BJ (cell line): ENCODE measurements at places on chromosomes 16 and 17. TPM values are rescaled to one million over a fixed set of nuclear protein-coding genes. Genes with fewer than 3 reads are reported as not detected.

DNA sequence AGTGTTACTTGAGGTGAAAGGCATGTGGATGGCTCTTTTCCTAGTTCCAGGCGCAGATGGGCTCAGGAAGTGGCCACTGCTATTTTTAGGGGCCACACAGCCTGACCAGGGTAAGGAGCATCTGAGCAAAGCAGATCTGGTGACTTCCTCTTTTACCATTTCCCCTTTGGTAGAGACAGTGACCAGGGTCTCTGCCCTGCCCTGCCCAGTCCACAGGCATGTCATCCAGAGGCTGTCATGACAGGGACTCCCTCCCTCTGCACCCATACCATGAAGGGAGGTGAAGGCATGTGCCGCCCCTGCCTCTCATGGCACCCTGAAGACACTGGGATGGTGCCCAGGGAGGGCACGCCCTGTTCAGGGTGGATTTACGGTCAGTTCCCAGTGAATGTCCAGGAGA, 2.2 kb downstream of the PLA2G15 start:
- DNase-seq = no peak

The ATP2C2 gene
- polyA plus RNA-seq = not detected in 2 replicates

DNA sequence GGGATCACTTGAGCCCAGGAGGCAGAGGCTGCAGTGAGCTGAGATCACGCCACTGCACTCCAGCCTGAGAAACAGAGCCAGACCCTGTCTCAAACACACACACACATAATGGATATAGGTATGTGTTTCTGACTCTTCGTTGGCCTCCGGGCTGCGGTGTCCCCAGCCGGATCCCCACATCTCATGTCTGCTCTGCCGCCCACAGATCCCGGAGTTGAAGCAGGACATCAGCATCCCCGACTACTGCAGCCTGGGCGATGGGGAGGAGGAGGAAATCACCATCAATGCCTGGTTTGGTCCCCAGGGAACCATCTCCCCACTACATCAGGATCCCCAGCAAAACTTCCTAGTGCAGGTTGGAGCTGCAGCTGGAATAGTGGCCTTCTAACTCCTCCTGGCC, 15.4 kb downstream of the KDM8 start:
- no peak for DNase-seq

The SLC38A8 gene
- not detected in 2 replicates for polyA plus RNA-seq

The CBFA2T3 gene
- not detected in 2 replicates for polyA plus RNA-seq

The TEX19 gene
- polyA plus RNA-seq = 0.06 TPM in 1 of 2 replicates, not detected in the other

- DNase-seq = no peak
These were observed 18.3 kb upstream of the HAS3 start for GRCh38 chr16:69087161-69087581.

GRCh38 chr16:81808933-81809480, 29.9 kb downstream of the PLCG2 start:
- DNase-seq = no peak

DNA sequence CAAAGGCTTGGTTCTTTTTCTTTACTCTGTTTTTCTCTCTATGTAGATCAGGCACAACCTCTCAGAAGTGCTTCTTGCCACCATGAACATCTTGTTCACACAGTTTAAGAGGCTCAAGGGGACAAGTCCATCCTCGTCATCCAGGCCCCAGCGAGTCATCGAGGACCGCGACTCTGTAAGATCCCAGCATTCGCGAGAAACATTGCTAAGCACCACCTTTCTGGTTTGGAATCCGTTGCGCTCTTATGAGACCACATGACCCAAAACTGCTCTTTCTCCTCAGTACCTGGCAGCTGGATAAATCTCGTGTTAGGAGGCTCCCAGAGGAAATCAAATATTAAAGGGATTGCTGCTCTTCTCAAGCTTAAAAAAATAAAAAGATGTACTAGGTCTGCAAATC, 23.3 kb upstream of the SLC12A3 start:
- DNase-seq = no peak

DNA sequence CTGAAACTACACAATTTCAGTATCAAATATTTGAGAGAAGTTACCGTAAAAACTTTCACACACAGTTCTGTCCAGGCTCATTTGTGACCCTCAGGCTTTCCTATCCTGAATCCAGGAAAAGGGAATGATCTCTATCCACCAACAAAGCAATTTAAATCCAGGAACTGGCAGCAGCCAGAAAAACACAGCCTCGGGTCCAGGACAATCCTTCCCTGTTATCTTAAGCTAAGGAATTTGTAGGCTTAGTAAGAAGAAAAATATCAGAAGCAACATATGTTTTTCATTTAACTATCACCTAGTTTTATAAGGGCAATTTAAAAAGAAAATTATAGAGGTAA, 47.1 kb downstream of the TEX2 start:
- DNase-seq = peak; percentile 45

- DNase-seq = no peak
These were observed 126.8 kb upstream of the PSMD7 start for GRCh38 chr16:74169687-74170376.

DNA sequence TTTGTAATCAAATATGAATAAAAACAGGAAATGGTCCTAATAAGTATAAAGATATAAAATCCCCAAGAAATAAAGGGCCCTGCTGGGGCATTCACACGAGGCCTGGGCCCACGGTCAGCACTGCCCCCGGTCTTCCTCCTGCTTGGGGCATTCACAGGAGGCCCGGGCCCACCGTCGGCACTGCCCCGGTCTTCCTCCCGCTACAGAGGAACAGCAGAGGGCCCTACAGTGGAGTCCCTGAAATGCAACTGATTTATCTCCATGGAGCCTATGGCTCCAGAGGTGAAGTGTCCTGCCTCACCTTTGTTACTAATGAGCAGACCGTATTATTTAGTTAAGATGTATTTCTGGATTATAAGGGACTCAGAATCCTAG, 46.5 kb downstream of the MAP1LC3B start:
- no peak for DNase-seq

DNA sequence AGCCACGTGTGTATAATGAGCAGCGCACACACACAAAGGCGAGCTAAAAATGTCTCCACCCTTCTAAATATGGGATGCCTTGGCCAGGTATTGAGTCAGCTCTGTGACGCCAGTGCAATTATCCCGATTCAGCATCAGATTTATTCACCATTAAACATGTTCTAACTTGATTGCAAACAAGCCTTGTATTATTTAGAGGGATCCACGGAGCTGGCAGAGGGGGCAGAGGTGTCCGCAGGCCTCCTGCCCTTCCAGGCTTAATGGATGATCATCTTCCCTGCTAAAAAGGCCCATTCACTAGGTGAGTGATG, 591.7 kb downstream of the MAF start:
- DNase-seq = no peak

DNA sequence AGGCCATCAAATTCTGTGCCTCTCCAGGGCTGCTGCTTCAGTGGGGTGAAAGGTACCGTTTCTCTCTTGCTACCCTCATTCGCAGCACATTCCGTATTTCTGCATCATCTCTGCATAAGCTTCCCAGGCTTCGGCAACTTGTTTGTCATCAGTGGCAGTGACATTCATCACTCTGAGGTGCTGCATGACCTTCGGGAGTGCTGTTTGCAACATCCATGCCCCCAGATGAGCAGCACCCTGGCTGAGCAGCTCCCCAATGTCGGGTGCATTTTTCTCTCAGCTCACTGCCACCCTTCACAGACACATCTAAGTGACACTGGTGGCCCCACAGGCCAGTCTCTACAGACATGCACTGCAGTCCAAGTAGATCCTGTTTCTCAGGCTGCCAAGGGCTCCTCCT, 3.8 kb downstream of the CREBBP start:
- DNase-seq = no peak

DNA sequence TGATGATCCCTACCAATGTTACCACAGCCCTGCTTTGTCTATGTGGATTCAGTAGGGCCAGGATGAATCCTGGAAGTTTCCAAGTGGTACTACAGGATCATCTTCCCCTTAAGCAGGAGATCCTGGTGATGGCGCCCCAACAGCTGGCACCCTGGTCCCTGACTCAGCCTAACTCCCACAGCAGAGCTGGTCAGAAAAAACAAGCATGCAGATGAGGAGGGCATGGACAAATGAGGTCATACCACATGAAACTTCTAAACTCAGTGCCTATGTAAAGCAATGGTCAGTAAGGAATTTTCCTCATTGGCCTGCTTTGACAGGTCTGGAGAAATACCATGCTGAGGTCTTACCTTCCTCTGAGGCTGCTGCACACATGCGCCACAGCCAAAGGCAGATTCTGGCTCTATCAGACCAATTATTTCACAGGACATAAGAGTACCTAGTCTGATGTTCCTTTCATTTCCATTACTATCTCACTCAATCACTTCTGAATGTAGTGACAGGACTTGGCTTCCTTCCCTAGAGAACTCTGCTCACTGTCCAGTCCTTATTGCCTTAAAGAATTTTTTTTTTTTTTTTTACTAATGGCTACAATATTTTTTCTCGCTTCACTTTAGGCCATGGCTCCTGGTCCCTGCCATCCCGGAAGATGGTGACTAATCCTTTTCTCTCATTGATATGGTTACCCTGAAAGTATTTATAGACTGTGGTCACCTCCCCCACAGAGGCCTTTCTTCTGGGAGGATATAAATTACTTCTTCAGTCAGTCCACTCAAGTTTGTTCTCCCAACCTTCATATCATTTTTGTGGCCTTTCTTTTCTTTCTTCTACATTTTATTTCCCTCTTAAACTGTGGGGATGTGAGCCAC, 525.2 kb upstream of the PSMD7 start:
- peak; percentile 0 for DNase-seq

- no peak for DNase-seq
These were observed 4.9 kb downstream of the WDR90 start for GRCh38 chr16:654034-654433.

GRCh38 chr17:34499576-34499975, 79.8 kb upstream of the TMEM132E start:
- no peak for DNase-seq

The SLC16A11 gene
- polyA plus RNA-seq = not detected in 2 replicates

GRCh38 chr17:81292450-81292849, 2.7 kb downstream of the SLC38A10 start:
- DNase-seq = no peak

GRCh38 chr17:78751447-78752161, 30.5 kb downstream of the CYTH1 start:
- no peak for DNase-seq

DNA sequence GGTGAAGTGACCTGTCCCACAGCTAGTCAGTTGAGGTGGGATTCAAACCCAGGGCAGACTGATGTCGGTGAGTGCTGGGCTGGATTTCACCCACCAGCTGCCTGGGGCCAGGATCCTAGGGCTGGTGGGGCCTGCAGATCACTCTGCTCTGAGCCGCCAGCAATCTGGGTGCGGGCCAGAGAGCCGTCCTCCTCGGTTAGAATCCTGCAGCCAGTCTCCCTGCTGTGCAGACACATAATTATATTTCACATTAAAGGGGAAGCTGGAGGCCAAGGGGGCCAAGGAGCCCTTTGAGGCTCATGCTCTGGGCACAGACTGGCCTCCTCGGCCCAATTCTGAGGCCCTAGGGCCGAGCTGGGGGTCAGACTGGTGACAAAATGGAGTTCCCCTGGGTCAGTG, 996 bp upstream of the KCNJ12 start:
- no peak for DNase-seq

DNA sequence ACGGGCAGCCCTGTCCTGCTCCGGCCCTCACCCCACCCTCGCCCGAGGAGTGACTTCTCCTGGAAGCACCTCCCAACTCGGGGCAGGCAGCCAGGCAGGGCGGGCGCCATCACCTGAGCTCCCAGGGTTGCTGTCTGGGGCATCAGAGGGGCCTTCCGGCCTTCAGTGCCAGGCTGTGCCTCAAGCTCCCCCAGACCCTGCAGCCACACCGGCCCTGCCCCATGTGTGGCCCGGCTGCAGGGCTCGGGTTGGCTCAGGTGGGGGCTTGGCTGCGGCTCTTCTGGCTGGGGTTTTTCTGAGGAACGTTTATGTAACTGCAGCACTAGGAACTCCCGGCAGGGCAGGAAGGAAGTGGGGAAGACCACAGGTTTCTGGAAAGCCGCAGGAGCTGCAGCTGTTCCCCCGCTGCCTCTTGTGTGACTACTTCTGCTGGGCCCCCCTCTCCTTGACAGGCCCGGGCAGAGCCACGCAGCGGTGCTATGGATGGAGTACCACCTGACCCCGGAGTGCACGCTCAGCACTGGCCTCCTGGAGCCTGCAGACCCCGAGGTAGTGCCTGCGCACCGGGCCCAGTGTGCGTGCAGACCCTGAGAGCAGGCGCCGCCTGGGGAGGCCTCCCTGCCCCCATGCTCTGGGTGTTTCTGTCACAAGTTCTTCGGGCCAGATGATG, 45.6 kb downstream of the PRMT7 start:
- no peak for DNase-seq

The JUP gene
- 7.3 and 9.4 TPM in 2 replicates for polyA plus RNA-seq

GRCh38 chr17:9611557-9611956, 33.8 kb upstream of the USP43 start:
- no peak for DNase-seq

GRCh38 chr17:80424878-80425765, 10.2 kb downstream of the ENDOV start:
- no peak for DNase-seq

- DNase-seq = no peak
These were observed 88.7 kb downstream of the GRIN2A start for GRCh38 chr16:10093576-10093975.

The DNAH9 gene
- not detected in 2 replicates for polyA plus RNA-seq

The MPO gene
- not detected in 2 replicates for polyA plus RNA-seq

DNA sequence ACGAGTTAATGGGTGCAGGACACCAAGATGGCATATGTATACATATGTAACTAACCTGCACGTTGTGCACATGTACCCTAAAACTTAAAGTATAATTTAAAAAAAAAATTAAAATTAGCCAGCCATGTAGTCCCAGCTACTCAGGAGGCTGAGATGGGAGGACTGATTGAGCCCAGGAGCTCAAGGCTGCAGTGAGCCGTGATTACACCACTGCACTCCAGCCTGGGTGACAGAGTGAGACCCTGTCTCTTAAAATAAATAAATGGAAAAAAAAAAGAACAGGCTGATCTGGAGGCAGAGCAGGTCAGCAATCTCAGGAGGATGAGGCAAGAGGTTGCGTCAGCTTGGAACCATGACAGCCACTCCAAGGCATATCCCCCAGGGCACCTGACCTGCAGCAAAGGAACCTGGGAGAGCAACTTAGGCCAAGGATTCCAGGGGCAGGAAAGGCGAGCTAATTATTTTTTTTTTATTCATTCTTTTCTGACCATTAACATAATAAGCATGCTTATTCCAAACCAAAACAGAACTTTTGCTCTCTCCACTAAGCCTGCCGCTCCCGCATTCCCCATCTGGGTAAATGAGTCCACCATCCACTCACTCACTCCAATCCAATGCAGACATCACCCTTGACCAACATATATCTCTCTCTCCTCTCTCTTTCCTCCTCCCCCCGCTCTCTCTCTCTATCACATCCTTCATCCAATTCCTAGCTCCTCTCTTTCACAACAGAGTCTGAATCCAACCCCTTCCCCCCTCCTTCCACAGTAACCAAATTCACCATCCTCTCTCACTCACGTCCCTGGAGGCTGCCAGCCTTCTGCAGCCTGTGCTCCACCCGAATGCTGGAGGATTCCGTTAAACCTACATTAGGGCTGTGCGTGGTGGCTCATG, 47.7 kb downstream of the TK2 start:
- no peak for DNase-seq

The CAPNS2 gene
- polyA plus RNA-seq = 0.12 TPM in 1 of 2 replicates, not detected in the other
